ENCODE measurements at places on chromosomes 6 and 20. TPM values are rescaled to one million over a fixed set of nuclear protein-coding genes. Genes with fewer than 3 reads are reported as not detected.

Gene TFAP2A
- not detected for total RNA-seq

Gene VGLL2
- 0.25 TPM for total RNA-seq

Gene SLC24A3
- 4.8 TPM for total RNA-seq

Gene TCF15
- 0.33 TPM for total RNA-seq

Gene BEND3
- 3.6 TPM for total RNA-seq

Gene ZKSCAN8
- 38.0 TPM for total RNA-seq

Gene TBP
- 17.0 TPM for total RNA-seq

Gene EPPIN
- not detected for total RNA-seq

Gene MUCL3
- total RNA-seq, result not detected

Gene RIPOR3
- total RNA-seq, result 5.0 TPM

Gene PTCRA
- total RNA-seq, result not detected

Gene SYCP2
- total RNA-seq, result 0.60 TPM

Gene PHACTR2
- total RNA-seq, result 45.4 TPM
